ENCODE measurements at places on chromosomes 13 and 19. TPM values are rescaled to one million over a fixed set of nuclear protein-coding genes. Genes with fewer than 3 reads are reported as not detected.

The SULT2B1 gene
- not detected for total RNA-seq

DNA sequence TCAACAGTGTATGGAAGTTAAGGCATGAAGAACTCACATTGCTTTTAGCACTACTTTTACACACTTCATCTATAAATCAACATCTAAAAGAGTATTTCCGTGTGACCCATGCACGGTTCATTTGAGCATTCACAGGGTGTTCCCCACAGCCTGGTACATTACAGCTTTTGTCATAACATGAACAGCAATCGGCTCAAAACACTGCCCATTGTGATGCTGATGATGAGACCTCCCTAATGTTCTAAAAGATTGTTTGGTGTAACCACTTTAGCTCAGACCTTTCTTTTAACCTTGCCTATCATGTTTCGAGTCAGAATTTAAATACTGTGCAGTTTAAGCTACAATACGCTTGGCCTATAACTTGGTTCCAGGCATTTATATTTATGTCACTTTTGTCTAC lies 4.1 kb upstream of the KLF5 start:
- no peak overlapping the region for H3K27ac ChIP-seq
- H3K4me1 ChIP-seq: peaks cover 11% of the 10 kb centered on the region
- no peak for DNase-seq
- no peaks in the 10 kb centered on the region for H3K27me3 ChIP-seq
- no peaks in the 10 kb centered on the region for H3K36me3 ChIP-seq

DNA sequence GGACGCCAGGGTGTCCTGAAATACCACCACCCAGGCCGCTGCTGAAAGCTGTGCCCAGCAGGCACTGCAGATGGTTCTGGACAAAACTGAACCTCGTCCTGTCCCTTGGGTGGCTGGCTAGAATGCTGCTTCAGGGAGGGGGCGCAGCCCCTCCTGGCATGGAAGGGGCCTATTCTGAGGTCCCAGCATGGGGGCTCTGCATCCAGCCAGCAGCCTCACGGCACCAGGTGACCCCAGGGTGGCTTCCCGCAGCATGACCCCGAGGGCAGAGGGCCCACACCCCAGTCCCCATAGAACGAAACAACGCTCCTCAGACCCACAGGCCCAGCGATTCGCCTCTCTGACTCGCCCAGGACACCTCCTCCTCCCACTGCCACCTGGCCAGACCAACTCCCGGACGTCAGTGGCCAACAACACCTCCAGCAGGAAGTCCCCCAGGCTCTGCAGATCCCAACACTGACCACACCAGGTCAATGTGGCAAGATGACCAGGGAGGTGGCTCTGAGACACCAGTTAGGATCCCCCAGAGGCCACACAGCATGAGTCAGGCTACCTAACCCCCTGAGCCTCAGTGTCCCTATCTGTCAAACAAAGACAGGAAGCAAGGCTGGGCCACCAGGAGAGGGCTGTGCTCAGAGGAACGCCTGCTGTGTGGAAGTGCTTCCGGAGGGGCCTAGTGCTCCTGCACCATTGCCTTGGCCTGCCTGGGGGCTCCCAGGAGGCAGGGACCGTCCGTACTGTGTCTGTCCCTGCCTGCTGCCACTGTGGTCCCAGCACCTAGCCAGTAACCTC lies 6.1 kb downstream of the MKNK2 start:
- peak overlapping the region; percentile 21 for H3K27ac ChIP-seq
- H3K4me1 ChIP-seq: peaks cover 78% of the 10 kb centered on the region
- no peaks in the 10 kb centered on the region for H3K27me3 ChIP-seq
- no peak overlapping the region for H3K4me3 ChIP-seq
- peaks cover 6% of the 10 kb centered on the region for H3K36me3 ChIP-seq

The ATP4A gene
- total RNA-seq: not detected

DNA sequence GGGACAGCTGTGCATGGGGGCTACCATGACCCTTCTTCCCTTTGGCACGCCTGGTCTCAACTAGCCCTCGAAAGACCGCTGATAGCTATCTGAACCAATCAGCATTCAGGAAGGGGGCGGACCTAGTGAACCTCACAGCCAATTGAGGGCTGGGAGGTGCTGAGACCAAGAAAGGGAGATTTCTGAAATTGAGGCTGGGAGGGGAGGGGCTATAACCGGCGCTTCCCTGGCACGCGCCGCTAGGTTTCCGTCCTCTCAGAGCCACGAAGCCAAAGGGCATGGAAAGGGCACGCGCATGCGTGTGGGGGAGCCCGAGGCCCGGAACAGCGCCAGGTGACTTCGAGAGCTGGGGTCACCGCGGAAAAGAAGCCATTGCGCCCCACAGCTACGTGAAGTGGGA lies 4.2 kb upstream of the PAFAH1B3 start:
- no peaks in the 10 kb centered on the region for H3K36me3 ChIP-seq
- H3K27ac ChIP-seq: no peak overlapping the region
- no peaks in the 10 kb centered on the region for H3K27me3 ChIP-seq
- peaks cover 8% of the 10 kb centered on the region for H3K4me1 ChIP-seq

DNA sequence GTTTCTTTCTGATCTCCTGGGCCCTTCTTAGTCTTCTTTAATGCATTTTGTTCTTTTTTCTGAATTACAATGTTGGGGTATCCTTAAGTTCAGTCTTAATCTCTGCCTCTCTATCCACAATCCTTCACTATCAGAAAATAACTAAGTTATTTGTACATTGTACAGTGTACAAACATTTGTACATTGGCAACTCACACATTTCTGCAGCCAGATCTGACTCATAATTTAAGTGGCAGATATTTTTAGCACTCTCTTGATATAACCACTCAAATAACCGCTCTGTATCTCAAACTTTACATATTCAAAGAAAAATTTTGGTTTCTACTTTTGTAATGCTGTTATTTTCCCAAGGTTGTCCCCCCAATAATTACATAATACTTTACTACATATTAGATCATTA lies 691.1 kb upstream of the SPRY2 start:
- H3K27ac ChIP-seq: no peak overlapping the region
- DNase-seq: no peak
- no peaks in the 10 kb centered on the region for H3K36me3 ChIP-seq
- H3K4me1 ChIP-seq: no peaks in the 10 kb centered on the region

The CALR3 gene
- total RNA-seq: 0.08 TPM

- no peak for DNase-seq
- H3K4me1 ChIP-seq: no peaks in the 10 kb centered on the region
- H3K27me3 ChIP-seq: no peaks in the 10 kb centered on the region
- no peak overlapping the region for H3K4me3 ChIP-seq
These were observed 40.9 kb upstream of the UFM1 start for GRCh38 chr13:38308736-38309135.

GRCh38 chr13:43291287-43292060 lies 268.1 kb downstream of the DNAJC15 start:
- no peak for DNase-seq
- H3K4me1 ChIP-seq: no peaks in the 10 kb centered on the region
- no peaks in the 10 kb centered on the region for H3K27me3 ChIP-seq
- H3K36me3 ChIP-seq: no peaks in the 10 kb centered on the region
- no peak overlapping the region for H3K4me3 ChIP-seq
